Fibroblast of skin of left quadriceps (primary cell): ENCODE measurements at places on chromosomes 11 and 22.

DNA sequence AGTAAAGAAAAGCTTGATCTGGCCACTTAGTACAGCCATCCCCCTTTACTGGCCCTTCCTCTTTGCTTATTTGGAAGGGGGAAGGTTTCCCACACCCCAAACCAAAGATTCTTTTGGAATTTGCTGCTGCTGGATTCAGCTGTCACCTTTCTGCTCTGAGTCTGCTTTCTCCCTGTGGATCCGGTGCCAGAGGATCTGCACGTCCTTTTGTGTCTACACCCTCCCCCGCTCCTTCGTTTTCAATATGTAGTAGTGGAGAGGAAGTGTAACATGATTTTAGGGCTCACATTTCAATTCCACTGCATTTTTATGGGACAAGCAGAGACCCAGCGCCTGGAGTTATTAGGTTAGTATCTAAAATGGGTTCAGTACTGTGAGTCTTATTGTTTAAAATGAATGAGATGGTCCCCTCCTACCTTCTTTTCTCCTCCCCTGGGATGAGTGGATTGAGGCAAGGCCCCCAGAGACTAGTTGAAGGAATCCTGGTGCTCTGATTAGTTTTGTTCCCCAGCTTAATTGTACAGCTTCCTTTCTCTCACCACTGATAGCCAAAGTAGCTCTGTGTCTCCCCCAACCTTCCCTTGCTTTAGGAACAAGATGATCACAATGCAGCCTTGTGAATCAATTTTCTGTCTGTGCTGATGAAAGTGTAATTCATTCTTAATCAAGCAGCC is 30.5 kb upstream of the CABP7 start:
- peak; percentile 6 for DNase-seq

DNA sequence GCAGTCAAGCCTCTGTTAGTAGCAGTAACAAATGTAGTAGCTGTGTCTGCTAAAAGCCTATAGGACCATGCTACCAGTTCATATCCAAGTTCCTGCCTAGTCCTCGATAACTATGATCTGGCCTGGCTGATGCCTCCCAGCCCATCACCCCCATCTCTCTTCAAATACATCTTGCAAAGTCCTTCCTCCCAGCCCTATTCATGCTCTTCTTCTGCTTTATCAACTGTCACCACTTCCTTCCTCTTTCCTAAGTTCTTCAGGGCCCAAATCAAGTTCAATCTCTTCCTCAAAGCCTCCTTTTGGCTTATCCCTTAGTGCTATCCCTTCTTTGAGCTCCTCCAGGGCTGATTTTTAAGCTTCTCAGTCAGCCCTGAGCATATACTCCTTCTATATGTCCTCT is 150.9 kb upstream of the THY1 start:
- DNase-seq = no peak

DNA sequence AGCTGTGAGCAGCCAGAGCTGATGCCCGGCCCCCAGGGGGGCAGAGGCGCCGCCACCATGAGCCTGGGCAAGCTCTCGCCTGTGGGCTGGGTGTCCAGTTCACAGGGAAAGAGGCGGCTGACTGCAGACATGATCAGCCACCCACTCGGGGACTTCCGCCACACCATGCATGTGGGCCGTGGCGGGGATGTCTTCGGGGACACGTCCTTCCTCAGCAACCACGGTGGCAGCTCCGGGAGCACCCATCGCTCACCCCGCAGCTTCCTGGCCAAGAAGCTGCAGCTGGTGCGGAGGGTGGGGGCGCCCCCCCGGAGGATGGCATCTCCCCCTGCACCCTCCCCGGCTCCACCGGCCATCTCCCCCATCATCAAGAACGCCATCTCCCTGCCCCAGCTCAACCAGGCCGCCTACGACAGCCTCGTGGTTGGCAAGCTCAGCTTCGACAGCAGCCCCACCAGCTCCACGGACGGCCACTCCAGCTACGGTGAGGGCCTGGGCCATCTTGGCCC is 6.1 kb downstream of the CDC42EP1 start:
- no peak for DNase-seq

DNA sequence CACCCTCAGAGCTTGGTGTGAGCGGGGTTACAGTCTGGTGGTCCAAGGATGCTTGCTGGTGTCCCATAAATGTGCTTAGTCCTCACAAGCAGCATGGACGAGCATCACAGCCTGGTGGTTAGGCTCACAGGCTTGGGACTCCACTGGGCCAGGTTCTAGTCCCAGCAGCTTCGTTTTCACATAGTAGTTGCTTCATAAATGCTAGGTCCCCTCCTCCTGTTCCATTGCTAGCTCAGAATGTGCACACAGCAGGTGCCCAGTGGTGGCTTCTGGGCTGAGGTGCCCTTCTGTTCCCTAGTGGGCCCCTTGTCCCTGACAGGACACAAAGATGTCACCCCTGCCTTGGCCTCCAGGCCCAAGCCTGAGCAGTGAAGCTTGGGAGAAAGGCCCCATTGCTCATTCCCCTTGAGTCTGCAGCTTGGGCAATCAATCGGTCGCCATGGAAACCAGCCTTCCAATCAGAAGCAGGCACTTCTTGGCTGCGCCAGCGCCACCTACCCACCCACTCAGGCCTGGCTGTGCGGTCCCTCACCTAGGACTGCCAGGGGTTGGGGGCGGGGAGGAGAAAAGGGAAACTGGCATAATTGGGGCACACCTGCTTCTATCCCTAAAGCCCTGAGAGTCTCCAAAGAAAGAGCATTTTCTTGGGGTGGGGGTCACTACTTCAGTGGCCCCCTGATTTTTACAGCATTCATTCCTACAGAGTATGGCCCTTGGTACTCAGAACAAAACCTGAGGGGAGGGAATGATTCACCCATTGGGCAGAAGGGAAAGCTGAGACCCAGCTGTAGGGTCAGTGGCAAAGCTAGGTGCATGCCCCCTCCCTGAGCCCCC is 48.1 kb downstream of the CYTH4 start:
- peak; percentile 57 for DNase-seq

GRCh38 chr11:122850076-122850631 is 11.9 kb downstream of the CRTAM start:
- peak; percentile 12 for DNase-seq

- DNase-seq = no peak
Observed at GRCh38 chr11:130431331-130431773, 2.9 kb upstream of the ADAMTS8 start.

GRCh38 chr11:69319255-69320106 is 25.5 kb downstream of the MYEOV start:
- DNase-seq = no peak

DNA sequence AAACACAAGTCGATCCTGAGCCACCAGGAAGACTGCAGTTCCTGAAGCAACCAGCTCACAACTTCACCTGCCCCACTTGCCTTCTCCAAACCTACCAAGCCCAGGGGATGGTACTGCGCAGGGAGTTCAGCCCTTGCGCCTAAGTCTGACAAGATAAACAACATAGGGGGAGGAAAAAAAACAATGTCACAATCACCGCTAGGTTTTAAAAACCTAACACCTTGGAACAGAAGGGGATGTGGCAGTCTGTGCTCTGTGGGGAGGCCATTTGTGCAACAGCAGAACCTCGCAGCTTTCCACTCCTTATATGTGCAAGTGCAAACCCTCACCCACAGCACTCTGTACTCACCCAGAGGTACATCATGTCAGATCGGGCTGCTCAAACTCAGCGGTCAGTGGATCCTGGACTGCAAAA is 134.2 kb downstream of the RBFOX2 start:
- no peak for DNase-seq

DNA sequence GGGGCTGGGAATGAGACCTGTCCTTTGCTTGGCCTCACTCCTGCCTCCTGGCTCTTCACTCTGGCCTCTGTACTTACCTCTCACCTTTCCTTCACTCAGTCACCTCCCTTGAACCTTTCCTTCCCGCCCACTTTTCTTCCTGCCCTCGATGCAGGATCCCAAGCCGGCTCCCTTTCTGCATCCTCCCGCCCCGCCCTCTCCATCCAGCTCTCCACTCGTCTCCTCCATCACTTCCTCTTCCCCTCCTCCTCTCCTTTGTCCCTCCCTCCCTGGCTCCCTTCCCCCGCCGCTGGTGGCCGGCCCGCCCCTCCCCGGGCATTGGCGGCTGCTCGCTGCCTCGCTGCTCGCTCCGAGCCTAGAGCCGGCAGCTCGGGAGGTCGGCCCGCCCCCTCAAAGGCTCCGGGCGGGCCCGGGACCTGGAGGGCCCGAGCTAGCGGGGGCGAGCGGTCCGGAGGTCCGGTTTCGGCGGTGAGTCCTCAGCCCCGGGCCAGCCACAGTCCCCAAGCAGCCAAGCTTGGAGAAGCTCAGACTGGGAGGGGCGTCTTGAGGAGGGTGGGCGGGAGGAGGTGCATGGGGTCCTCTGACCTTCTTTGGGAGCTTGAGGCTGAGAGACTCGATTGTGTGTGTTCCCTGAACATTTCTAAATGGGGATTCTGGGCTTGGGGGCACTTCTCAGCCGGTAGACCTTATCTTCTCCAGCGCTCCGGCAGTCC is 13.8 kb downstream of the PHLDB1 start:
- peak; percentile 77 for DNase-seq

GRCh38 chr22:48807155-48807554 is 1020.5 kb downstream of the BRD1 start:
- DNase-seq = no peak

DNA sequence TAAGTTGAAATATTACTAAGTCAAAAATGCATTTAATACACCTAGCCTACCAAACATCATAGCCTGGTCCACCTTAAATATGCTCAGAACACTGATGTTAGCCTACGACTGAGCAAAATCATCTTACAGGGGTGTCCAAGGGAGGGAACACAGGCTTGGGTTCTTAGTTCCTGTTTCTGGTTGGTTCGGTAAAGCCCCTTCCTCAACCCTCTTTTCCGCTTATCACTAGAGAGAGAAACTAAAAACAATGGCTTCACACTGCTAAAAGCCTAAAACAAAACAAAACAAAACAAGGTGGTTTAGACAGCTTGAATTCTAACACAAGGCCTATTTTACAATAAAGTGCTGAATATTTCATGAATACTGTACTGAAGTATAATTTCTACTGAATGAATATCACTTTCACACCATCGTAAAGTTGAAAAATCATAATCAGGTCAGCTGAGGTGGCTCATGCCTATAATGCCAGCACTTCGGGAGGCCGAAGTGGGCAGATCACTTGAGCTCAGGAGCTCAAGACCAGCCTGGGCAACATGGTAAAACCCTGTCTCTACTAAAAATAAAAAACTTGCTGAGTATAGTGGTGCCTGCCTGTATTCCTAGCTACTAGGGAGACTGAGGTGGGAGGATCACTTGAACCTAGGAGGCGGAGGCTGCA is 118.0 kb downstream of the SIK3 start:
- no peak for DNase-seq

DNA sequence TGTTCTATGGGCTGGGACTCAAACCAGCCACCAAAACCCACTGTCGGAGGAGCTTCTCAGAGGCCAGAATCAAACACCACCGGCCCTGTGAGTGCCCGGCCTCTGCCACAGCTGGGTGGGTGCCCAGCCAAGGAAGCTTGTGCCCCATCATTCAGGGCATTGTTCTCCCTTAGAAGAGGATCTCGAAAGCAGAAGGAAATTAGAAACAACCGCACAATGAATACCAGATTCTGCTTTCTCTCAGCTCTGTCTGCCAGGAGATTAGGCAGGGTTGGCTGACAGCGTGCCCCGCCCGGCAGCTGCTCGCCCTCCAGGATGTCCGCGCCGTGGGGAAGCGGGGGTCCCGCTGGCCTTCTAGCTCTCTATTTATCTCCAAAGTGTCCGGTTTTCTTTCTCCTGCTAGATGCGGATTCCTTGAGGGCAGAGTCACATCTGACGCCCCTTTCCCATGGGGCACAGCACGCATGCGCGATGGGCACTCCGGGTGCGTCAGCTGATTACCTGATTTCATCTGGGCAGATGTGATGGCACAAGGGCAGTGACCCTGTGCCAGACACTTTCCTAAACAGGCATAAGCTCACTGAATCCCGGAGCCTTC is 25.5 kb downstream of the SCGB1A1 start:
- no peak for DNase-seq

GRCh38 chr11:83659466-83659865 is 373.3 kb upstream of the CCDC90B start:
- DNase-seq = no peak

DNA sequence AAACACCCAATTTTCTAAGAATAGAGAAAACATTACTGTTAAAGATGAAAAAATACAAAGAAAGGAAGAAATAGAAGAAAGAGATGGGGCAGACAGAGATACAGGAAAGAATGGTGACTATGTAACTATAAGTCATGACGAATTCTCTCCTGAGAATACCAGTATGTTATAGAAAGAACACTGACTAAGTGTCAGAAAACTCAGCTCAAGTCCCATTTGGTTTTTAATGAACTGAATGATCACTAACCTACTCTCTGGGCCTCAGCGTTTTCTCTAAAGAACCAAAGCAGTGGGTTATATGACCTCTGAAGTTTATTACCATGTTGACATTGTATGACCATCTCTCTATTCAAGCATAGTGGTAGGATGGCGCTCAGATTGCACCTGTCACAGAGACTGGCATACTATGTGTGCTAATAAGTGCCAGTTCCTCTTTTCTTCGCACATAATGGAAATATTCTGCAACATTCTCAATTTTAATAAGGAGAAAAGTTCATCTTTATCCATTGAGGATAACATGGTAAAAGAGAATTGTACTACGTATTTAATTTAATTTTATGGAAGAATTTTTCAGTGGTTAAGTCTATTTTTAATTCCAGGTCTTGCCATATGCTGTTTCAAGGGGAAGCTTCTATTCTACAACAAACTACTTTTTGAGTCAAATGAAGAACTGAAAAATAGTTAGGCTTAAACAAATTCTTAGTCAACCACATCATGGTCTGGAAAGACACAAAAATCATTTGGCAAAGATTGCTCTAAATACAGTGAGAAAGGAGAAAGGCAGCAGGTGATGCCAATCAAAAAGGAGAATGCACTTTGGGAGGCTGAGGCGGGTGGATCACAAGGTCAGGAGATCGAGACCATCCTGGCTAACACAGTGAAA is 25.0 kb upstream of the EED start:
- no peak for DNase-seq

- no peak for DNase-seq
Observed at GRCh38 chr11:12544986-12545775, 129.0 kb upstream of the TEAD1 start.

- no peak for DNase-seq
Observed at GRCh38 chr22:23205339-23206049, 25.2 kb downstream of the BCR start.

DNA sequence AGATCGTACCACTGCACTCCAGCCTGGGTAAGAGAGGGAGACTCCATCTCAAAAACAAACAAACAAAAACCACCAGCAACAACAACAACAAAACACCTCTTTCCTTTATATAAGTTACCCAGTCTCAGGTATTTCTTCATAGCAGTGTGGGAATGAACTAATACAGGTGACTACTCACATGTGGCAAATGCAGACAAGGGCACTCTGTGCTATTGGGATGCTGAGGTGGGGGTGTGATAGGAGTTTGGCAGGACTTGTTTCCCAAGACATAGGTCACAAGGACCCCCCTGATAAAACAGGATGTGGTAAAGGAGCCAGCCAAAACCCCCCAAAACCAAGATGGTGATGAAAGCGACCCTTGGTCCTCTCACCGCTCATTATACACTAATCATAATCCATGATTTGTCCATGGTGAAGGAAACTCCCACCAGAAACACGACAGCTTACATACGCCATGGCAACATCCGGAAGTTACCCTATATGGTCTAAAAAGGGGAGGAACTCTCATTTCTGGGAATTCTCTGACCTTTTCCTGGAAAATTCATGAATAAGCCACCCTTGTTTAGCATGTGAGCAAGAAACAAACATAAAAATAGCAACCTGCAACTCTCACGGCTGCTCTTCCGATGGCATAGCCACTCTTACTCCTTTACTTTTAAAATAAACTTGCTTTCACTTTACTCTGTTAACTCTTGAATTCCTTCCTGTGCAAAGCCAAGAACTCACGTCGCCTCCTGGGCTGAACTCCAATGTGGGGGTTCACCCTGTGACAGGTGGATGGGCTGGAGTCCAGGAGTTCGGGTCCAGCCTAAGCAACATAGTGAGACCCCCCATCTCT is 18.8 kb upstream of the INCENP start:
- no peak for DNase-seq

GRCh38 chr22:50677493-50678217 is 5.0 kb downstream of the SHANK3 start:
- no peak for DNase-seq
